A172 (cell line): ENCODE measurements at places on chromosomes 12 and 14.

DNA sequence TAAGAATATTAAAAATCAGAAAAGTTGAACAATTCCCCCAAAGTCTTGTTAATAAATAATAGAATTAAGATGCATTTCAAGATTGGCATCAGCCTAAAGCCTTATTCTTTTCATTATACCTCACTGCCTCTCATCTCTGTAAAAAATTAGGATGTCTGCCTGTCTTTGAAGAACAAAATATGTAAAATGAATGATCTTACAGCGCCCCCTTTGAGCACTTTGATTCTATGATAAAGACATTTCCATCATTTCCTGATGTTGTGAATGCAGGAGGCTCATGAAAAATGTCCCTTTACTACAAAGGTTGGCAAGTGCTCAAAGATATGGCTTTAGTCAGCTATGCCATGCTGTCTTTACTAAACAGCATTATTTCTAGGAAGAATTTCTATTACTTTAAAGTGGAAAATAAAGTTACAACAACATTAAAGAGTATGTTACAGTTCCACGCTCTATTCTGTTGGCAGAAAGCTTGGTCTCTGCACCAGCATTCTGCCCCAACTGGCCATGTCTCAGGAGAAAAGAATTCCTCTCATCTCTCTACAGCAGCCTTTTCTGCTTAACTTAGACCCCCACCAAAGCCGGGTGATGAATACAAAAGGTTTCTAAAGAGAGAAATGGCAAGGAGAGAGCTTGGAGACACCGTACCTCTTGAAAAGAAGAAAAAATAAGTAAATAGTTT, 95.1 kb downstream of the LLPH start:
- peak; percentile 64 for DNase-seq

GRCh38 chr12:132089407-132089910, 54.7 kb downstream of the DDX51 start:
- DNase-seq: no peak

GRCh38 chr12:67658486-67658885, 9.9 kb downstream of the DYRK2 start:
- DNase-seq: no peak

DNA sequence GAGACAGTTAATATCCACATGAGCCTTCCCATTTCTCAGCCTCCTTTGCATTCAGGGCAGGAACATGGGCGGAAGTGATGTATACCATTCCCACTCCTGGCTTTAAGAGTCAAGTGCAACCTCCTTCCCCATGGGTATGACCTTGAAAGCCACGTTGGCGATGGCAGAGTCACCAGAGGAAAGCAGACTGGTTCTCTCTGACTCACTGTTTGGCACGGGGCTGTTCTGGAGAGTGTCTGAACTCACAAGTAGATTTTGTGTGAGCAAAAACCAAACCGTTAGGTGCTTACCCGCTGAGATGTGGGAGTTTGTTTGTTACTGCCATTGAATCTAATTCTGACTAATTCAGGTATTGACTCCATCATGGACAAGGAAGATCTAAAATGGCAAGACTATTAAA, 36.7 kb upstream of the PZP start:
- DNase-seq: no peak

DNA sequence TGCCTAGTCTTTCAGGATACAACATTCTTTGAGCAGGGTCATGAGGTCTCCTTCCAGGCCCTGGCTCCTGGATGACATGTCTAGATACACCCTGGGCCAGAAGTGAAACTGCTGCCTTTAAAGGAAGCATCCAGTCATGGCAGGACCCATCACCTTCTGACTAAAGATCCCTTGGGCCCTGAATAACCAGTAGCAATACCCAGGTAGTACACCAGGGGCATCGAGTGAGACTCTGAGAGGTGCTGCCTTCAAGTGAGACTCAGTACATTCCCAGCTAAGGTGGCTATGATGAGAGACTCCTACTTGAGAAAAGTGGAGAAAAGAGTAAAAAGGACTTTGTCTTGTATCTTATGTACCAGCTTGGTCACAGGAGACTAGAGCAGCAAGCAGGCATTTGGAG, 23.5 kb downstream of the OR6C68 start:
- DNase-seq: no peak

- DNase-seq: no peak
These were observed 174.1 kb upstream of the RTL1 start for GRCh38 chr14:101077481-101078074.

- no peak for DNase-seq
These were observed 43.1 kb downstream of the FRS2 start for GRCh38 chr12:69513297-69513696.

DNA sequence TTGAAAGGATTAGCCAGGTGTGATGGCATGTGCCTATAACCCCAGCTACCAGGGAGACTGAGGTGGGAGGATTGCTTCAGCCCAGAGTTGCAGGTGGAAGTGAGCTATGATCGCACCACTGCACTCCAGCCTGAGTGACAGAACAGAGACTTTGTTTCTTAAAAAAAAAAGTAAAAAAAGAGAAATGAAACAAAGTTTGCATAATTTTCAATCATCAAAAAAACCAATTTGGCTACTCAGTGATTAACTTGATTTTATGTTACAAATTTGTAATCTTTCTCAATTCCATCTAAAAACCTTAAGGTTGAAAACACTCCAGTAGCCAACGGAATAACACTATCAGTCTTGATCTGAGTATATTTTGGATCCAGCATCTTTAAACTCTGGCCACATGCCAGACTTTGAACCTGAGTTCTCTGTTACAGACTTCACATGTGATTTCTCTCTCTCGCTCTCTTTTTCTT, 12.6 kb upstream of the DENND5B start:
- DNase-seq: no peak

DNA sequence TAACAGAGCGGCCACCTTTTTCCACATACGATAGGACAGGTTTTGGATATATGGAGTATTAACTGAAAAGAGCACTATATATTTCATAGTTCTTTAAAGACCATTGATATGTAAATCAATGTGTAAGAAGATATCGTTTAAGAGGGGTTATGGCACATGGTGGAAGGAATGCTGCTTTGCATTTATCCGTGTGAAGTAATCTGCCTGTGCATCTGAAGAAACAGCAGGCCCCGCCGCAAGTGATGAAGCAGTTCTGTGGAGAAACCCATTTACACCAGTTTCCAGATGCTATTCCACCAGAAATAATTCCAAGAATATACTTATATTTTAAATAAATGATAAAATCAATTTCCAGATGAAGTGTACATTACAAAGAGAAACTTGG, 72.4 kb downstream of the BICD1 start:
- DNase-seq: no peak

DNA sequence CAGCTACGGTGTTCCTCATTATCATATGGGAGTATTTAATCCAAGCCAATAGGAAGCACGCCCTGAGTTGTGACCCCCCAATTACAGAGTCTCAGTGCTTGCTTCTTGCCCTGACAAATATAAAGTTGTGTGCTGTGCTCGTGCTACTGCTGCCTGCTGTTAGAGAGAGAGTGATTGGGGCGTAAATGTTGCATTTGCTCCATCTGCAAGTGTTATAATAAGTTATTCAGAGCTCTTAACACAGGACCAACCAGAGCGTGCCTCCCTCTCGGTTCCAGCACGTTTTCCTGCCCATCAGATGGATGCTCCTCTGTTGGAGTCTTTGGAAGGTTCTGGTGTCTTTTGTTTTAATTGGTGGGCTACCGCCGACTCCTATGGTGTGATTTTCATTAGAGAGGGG, 81.4 kb downstream of the TESC start:
- DNase-seq: no peak

DNA sequence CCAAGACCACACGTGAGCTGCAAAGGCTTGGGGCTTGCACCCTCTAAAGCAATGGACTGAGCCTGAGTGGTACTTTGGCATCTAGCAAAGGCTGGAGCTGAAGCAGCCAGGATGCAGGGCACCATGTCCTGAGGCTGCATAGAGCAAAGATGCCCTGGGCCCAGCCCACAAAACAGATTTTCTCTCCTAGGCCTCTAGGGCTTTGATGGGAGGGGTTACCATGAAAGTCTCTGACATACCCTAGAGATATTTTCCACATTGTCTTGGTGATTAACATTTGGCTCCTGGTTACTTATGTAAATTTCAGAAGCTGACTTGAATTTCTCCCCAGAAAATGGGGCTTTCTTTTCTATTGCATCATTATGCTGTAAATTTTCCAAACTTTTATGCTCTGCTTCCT, 438.3 kb downstream of the SLC16A7 start:
- no peak for DNase-seq

DNA sequence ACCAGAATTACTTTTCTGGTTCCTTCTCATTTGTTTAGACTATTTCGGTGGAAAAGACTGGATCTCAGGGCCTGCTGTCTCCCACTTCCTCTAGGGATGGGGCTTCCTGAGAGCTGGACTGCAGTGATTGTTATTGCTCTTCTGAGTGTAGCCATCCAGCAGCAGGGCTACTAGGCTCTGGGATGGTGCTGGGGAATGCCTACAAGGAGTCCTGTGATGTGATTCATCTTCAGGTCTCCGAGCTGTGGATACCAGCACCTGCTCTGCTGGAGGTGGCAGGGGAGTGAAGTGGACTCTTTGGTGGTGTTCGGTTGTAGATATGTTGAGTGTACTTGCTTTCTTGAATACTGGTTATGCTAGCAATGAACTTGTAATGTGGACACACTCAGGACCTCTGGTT, 42.7 kb downstream of the AEBP2 start:
- no peak for DNase-seq

- DNase-seq: no peak
These were observed 6.8 kb downstream of the LMNTD1 start for GRCh38 chr12:25546318-25546717.

DNA sequence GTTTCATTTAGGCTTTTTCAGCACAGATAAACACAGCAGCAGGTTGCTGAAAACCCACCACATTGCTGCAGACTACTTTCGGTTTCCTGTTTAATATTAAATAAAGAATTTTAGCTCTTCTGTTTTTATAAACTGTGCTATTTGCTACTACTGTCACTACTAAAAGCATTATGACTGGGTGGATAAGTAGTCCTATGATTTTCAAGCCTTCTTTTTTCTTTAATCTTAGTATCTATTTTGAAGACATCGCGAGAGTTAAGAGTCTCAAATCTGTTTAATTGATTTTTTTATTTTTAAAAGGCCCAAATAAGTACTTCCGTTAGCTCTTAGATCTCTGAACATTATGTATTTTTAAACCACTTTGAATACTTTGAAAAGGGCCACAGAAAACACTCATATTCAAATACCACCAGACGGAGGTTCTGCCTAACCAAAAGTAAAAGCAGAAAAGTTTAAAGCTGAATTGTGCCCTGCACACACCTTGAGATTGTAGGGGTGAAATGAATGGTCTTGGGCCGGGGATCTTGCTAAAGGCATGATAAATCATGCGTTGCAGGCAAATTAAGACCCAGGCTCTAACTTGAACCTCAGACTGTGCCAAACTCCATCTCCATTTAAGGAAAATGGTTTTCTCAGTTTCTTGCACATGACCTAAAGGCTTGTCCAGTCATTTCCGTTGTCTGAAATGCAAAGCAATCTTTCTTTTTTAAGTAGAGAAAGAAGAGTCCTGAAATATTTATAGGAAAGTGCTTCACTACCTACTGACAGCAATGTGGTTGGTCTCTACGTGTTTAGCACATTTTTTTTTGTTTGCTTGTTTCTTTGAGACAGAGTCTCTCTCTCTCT, 13.6 kb upstream of the FOXN3 start:
- DNase-seq: no peak
